Left lung (tissue), 14 donors: ENCODE measurements at places on chromosomes 5 and 9. TPM values are rescaled to one million over a fixed set of nuclear protein-coding genes. Genes with fewer than 3 reads are reported as not detected.

ADRB2 gene
- 0.70 TPM for polyA plus RNA-seq

GRCh38 chr9:80467632-80468031 lies 895.9 kb downstream of the TLE4 start:
- DNase-seq: no peak
- no peaks in the 10 kb centered on the region for H3K36me3 ChIP-seq
- H3K27ac ChIP-seq: no peak overlapping the region
- no peaks in the 10 kb centered on the region for H3K4me1 ChIP-seq

CKMT2 gene
- 5.4 TPM for polyA plus RNA-seq

DNA sequence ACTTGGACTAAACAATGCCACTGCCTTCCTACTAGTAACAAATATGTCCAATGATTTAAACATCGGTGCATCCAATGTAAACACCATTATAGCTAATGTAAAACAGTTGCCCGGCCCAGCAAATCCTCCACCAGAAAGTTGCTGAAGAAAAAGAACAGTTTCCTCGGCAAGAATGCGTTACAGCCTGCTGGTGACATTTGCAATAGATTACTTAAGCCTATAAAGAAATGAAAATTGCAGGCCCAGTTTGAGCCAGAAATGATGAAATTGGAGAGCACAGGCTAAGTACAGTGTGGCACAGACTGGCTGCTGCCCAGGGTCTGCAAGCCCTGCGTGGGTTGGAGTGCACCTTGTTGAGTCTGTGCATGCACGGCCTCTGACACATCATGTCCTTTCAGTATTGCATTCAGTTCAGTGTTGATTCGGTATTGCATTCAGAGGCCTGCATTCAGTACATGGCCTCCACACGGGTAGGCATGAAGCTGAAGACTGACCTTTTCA lies 406.0 kb upstream of the KLF4 start:
- H3K27ac ChIP-seq: no peak overlapping the region
- DNase-seq: no peak
- no peaks in the 10 kb centered on the region for H3K36me3 ChIP-seq
- H3K4me1 ChIP-seq: no peaks in the 10 kb centered on the region
- no peak overlapping the region for H3K4me3 ChIP-seq

DNA sequence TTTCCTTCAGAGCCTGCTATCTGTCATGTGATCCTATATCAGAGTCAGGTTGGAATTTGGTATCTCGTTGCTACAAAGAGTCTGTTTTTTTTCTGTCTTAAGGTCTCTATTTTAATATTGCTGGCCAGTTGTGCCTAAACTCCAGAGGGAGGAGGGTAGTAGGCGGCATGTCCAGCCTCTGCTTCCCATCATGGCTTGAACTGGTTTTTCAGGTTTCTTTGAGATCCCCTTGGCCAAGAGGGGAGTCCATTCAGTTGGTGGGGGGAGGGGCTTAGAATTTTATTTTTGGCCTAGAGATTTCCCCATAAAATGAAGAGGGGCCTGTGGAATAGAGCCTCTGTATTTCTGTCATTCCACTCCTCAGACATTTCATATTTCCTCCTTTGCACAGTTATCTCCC lies 15.4 kb upstream of the ZNF354C start:
- H3K27me3 ChIP-seq: no peaks in the 10 kb centered on the region
- no peak overlapping the region for H3K27ac ChIP-seq
- no peak overlapping the region for H3K4me3 ChIP-seq
- no peak for DNase-seq

NUTM2G gene
- 0.82 TPM for polyA plus RNA-seq

CDO1 gene
- polyA plus RNA-seq: 59.8 TPM

DNA sequence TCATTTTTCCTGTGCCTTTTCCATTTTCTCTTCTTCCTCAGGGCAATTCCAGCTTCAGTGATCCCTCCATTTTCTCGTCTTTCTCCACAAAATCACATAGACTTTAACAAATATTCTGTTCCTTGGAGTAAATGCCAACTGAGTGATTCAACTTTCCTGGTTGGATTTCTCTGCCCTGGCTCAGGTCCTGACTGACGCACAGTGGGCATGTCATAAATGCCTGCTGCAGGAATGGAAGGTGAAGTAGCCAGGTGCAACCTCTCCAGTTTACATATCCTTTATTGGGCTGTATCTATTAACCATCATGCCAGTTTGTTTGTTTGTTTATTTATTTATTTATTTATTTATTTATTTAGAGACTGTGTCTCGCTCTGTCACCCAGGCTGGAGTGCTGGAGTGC lies 95.1 kb downstream of the MEF2C start:
- H3K4me3 ChIP-seq: no peak overlapping the region
- H3K4me1 ChIP-seq: peaks cover 34% of the 10 kb centered on the region
- no peaks in the 10 kb centered on the region for H3K36me3 ChIP-seq

DNA sequence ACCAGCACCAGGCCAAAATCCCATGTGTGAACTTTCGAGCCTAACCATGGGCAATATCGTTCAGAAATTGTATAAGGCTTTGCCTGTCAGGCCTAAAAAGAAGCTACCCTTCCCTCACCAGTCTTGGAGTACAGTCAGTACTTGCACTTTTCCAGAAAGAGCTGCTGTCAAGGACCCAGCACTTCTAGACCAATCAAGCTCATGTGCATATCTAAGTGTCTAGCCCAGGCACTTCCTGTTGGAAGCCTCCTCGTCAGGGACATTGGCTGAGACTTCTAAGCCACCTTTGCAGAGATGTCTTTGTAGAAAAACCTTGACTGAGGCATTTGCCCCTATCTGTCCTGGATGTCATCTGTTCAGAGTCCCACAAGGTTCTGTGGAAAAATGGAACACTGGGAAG lies 1930.5 kb downstream of the EFNA5 start:
- no peaks in the 10 kb centered on the region for H3K27me3 ChIP-seq
- no peaks in the 10 kb centered on the region for H3K36me3 ChIP-seq
- H3K4me3 ChIP-seq: no peak overlapping the region
- H3K27ac ChIP-seq: no peak overlapping the region
- H3K4me1 ChIP-seq: no peaks in the 10 kb centered on the region

ACSL6 gene
- polyA plus RNA-seq: 0.48 TPM

DNA sequence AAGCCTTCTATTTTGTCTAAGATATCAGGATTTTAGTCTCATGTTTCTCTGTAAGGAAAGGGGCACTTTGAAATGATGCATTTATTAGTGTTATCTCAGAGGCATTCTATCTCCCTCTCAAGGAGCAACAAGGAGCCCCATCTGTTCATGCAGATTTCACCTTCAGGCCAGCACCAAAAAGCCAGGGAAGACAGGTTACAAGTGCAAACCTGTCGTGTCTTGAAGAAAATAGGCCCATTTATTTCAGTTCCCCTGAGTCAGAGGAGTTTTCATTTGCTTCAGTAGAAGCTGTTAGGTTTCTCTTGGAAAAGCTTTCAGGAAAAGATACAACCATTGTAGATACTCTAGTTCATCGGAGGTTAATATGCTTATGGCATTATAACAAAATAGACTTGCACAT lies 97.2 kb downstream of the SPOCK1 start:
- no peak overlapping the region for H3K4me3 ChIP-seq
- H3K27me3 ChIP-seq: no peaks in the 10 kb centered on the region
- H3K4me1 ChIP-seq: no peaks in the 10 kb centered on the region
- no peak for DNase-seq

- H3K27ac ChIP-seq: no peak overlapping the region
- DNase-seq: no peak
- H3K27me3 ChIP-seq: peaks cover 19% of the 10 kb centered on the region
- H3K4me1 ChIP-seq: no peaks in the 10 kb centered on the region
- H3K36me3 ChIP-seq: no peaks in the 10 kb centered on the region
Measured at GRCh38 chr9:92185681-92186080, 70.5 kb upstream of the SPTLC1 start.
